Tongue (tissue), 3 donors: ENCODE measurements at places on chromosomes 1 and 21. TPM values are rescaled to one million over a fixed set of nuclear protein-coding genes. Genes with fewer than 3 reads are reported as not detected.

- DNase-seq, result no peak
These were observed 404.8 kb downstream of the KCTD3 start for GRCh38 chr1:215971793-215972441.

DNA sequence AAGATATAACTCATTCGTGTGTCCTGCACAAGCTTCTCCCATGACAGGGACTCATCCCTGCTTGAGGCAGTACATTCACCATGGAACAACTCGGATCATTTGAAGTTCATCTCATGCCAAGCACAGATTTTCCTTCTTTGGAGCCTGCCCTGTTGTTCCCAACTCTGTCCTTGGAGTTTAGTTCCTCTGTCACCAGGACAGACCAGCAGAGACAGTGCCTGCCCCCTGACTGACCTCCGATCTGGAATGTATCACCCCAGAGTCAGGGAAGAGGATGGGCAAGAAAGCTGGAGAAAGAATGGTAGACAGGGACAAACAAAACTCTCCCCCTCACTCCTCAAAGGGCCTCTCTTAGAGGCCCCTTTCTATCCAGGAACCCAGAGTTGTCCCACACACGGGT is 5.0 kb downstream of the SHISAL2A start:
- DNase-seq, result no peak

DNA sequence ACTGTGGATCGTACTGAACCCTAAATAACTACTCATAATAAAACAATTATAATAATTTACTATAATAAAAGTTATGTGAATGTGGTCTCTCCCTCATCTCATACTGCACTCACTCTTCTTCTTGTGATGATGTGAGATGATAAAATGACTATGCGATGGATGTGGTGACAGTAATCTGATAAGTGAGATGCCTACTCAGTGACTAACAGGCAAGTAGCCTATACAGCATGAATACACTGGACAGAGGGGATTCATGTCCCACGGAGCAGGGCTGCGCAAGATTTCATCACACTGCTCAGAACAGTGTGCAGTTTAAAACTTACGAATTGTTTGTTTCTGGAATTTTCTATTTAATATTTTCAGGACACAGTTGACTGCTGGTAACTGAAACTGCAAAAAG is 304.0 kb downstream of the DUSP10 start:
- no peak for DNase-seq

DNA sequence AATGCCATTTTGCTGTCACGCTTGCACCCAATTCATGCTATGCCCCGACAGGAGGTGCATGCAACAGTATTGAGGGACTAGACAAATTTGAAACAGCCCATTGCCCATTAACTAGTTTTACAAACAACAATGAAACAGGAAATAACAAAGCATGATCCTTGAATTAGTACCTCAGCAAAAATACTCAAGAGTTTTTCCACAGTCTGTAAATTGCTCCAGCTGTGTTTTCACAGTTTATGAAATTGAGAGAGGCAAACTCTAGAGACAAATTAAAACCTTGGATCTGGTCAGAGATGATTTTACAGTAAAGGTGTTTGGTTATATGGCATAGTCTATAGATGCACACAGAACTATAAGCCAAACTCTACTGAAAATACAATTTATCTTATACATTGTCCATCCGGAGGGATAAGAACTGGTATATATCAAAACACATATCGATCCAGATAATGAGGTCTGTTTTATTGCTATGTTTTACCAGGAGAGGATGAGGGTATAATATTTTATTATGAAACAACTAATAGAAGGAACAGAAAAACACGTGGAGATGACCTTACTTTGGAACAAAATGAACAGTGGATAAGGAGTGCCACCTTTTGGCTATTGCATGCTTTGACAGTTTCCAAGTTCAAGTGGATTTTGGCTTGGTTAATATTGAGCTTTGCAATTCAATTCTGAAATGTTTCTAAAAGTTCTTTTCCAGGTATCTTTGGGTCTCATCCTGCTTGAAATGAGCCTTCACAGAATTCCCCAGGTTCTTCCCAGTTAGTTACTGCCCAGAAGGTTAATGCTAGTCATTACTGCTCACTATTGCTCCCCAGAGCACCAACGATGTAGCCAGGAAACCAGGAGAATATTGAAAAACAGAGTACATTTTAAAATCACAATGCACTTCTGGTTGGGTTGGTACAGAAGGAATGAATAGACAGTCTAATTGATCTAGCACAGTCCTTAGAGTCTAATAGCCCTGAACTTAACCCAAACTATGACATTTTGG is 45.7 kb downstream of the ZC3H11B start:
- peak; percentile 84 for DNase-seq

PLA2G4A gene
- 8.4 TPM for total RNA-seq

- DNase-seq, result no peak
These were observed 35.0 kb downstream of the OVGP1 start for GRCh38 chr1:111392460-111392945.

- DNase-seq, result no peak
These were observed 39.0 kb downstream of the SLC44A3 start for GRCh38 chr1:94859174-94859573.

CYP4B1 gene
- 0.72 TPM for total RNA-seq

PADI1 gene
- total RNA-seq, result 10.3 TPM

DNA sequence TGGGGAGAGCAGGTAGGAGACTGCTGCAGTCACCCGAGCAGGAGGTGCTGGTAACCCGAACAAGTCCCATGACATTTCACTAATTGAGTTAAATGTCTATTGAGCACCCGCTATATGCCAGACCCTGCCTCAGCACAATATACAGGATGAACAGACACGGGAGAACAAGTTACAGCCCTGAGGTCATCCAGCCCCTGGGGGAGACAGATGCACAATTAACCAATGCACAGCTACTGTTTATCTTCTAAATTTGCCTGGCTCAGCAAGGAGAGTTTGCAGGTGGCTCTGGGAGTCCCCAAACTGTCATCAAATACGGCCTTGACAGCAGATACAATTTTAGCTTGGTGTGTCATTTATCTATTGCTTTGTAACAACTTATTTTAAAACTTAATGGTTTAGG is 18.1 kb downstream of the CITED4 start:
- DNase-seq, result no peak

GRCh38 chr1:204426035-204426436 is 14.4 kb upstream of the PPP1R15B start:
- DNase-seq, result no peak

COL16A1 gene
- total RNA-seq, result 158 TPM

DNA sequence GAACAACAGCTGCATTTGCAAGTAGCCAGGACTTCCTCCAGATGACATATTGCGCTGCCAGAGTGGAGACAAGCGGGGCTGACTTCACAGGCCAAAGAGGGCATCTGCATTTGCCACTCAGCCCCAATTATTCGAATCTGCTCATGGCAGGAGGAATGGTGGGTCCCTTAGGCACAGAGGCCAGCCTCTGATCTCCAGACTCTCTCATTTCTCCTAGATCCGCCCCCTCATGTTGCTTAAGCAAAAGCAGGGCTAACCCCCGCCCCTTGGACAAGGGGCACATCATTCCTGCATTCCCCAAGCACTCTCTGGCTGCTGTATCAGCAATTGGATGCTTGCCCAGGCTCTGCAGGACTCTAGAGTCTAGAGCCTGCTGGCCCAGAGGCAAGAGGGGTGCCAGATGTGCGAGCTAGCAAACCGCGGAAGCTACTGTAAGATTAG is 262.4 kb downstream of the ST6GALNAC3 start:
- peak; percentile 94 for DNase-seq

DNA sequence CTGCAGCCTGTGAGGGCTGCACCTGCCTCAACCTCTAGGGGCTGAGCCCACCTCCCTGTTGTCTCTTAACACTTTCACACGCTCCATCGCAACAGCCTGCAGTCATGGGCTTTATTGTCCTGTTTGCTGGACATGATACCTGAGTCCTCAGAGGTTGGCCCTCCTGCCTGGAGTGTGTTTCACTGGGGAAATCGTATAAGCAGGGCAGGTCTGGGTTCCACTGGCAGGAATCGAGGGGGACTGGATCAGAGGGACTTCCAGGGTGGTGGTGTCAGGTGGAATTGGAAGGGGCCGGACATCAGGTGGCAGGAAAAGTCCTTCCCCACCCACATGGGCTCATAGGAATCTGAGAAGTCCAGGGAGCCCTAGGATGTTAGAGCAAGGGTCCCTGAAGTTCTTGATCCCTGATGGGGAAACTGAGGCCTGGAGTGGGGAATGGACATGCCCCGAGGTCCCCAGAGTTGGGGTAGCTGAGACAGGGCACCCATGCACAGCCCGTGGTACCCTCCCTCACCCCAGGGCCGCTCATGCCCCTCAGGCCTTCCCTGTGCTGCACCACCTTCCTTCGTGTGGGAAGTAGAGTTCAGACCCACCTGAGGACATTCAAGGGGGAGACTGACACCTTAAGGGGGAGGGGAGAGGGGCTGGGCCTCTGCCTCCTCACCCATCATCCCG is 66.6 kb downstream of the PIK3CD start:
- DNase-seq, result no peak

- no peak for DNase-seq
These were observed 543.4 kb downstream of the NEGR1 start for GRCh38 chr1:71738910-71739309.
